CD4-positive, alpha-beta memory T cell (primary cell): ENCODE measurements at places on chromosomes 16 and 17. TPM values are rescaled to one million over a fixed set of nuclear protein-coding genes. Genes with fewer than 3 reads are reported as not detected.

- no peak for DNase-seq
Observed at GRCh38 chr17:45995627-45996270, 3.3 kb upstream of the STH start.

- DNase-seq: no peak
Observed at GRCh38 chr17:50036455-50037261, 19.3 kb upstream of the ITGA3 start.

GRCh38 chr16:11687601-11688519, 19.6 kb downstream of the SNN start:
- no peak for DNase-seq

DNA sequence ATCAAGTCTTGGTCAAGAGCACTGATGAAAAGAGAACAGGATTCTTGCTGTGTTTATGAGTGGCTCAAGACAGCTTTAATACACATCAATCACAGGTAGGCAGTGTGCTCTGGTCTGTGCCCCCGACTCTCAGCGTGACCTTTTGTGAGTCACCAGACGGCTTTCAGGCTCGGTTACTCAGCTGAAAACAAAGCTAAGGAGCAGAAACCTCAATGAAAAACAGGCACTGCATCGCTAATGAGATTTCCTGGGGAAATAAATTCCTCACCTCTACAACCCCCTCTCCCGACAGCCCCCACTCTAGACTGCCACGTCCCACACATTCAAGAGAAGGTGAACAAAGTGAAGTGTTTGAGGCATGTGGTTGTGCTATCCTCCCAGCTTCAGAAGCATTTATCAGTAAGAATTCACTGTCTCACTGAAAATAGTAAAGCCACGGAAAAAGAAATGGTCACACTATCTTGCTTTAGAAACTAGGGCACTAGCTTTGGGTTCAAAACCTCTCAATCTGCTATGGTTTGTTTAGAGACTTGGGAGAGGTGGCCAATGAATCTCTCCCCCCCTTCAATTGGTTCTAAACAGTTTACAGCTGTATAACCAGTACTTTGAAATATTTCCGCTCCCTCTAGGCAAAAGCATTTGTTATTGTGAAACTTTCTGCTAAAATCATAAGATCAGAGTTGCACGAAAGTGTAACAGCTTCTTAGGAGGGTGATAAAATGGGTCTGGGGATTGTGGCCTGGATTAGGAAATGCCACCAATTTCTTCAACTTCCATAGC, 199.5 kb upstream of the PMFBP1 start:
- no peak for DNase-seq

GRCh38 chr17:75428543-75429469, 23.3 kb upstream of the GRB2 start:
- no peak for DNase-seq

GRCh38 chr16:3131755-3132377, 3.0 kb upstream of the ZNF213 start:
- peak; percentile 29 for DNase-seq

DNA sequence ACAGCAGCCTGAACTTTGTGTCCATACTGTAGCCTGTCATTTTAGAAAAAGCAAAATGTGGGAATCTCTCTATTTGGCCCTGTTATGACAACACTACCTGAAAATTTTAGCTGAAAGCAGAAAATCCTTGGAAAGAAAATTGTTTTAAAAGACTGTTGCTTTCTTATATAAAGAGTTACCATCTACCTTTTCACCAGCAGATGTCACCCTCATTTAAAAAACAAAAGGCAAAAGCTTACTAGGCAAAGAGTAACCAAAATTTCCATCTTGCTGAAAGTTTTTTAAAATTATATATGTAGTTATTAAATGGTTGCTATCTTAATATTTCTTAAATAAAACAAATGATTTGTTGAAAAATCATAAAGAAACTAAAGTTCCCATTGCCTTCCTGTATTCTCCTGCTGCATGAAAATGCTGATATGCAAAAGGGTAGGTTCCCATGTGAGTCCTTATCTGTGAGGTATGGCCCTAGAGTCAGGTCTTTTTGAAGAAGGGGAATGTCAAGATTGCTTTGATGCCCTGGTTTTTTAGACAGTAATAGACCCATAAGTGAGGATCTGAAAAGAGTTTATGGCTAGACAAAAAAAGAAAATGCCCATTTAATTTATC, 61.0 kb downstream of the TNRC6C start:
- no peak for DNase-seq

DNA sequence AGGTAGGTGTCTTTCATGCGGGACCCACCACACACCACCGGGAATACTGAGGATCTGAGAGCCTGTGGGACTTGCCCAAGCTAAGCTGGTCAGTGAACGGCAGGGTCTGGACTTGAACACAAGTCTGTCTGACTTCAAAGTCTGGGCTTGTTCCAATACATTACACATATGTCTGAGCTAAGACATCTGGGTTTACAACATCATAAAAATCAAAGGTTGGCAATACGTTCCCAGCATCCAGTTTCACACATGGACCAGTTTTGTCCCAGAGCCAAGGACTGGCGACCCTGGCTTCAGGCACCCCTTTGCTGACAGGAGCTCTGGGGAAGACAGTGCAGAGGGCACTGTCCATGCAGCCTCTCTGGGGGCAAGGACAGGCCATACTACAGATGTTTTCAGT, 27.9 kb upstream of the AXIN2 start:
- DNase-seq: no peak

Gene GAS7
- 1.3 TPM for polyA plus RNA-seq

Gene MPP3
- polyA plus RNA-seq: 0.30 TPM

Gene BAHCC1
- not detected for polyA plus RNA-seq

Gene MT3
- 1.1 TPM for polyA plus RNA-seq

Gene TERB1
- polyA plus RNA-seq: not detected

Gene ANKRD40CL
- polyA plus RNA-seq: not detected

Gene NPIPB6
- not detected for polyA plus RNA-seq

Gene TMEM101
- polyA plus RNA-seq: 22.7 TPM

Gene PNMT
- polyA plus RNA-seq: not detected
